ENCODE measurements at places on chromosomes 3 and 15.

DNA sequence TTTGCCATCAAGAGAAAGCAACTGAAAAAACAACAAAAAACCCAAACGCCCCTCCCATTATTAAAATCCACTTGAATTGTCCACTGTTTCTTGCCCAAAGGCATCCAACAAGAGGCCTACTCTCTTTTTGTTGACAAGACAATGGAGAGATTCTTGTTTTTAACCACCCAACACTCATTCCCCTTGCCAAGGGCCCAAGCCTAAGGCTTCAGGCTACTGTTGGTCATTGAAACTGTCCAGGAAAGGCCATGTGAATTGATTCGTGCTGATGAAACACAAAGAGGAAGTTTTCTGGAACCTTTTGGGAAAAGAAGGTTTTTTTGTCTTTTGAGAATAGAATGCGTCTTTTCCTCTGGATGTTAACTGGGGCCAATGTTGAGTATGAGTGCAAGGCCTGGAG, 157.4 kb upstream of the PFN2 start:
- DNase-seq, result no peak

GRCh38 chr3:66052721-66053549, 14.2 kb upstream of the MAGI1 start:
- no peak for DNase-seq

DNA sequence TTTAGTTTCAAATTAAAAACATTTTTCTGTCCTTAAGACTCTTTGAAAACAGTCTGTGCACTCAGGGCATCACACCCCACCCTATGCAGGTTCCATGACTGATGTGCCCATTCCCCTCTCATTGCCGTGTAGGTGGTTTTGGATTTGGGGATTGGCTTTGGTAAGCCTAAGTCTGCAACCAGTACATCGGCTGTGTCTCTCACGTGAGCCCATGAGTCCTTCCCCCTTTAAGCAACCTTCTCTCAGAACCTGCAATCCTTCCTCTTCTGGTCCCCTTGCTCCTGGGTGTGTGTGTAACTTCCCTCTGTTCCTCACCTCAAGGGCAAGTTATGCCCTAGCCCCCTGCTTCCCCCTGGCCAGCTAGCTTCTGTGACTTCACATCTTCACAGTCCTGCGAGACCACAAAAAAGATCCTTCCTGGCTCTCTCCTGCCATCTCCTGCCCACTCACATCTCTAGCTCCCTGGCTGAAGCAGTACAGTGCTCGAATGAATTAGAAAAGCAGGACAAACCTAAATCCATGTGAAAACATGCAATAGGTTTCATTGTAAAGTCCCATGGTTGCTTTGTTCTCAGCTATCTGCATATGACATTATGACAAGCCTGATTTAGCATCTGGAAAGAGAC, 126.7 kb downstream of the UACA start:
- no peak for DNase-seq

- DNase-seq, result no peak
Observed at GRCh38 chr3:198113206-198114053, 153.4 kb downstream of the LMLN start.

DNA sequence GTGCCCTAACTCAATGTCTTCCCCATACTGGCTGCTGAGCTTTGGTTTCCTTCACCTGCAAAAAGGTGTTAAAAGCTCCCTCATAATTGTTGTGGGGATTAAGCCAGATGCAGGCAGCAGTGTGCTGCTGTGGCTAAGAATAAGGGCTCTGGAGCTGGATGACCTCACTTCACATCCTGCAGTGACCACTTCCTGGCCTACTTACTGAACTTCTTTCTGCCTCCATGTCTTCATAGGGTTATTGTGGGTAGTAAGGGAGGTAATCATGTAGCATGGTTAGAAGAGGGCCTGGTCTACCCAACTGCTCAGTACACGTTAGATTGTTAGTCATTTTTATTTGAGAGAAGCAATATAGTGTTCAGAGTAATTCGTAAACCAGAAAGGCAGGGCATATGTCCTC, 18.4 kb downstream of the GYG1 start:
- no peak for DNase-seq

DNA sequence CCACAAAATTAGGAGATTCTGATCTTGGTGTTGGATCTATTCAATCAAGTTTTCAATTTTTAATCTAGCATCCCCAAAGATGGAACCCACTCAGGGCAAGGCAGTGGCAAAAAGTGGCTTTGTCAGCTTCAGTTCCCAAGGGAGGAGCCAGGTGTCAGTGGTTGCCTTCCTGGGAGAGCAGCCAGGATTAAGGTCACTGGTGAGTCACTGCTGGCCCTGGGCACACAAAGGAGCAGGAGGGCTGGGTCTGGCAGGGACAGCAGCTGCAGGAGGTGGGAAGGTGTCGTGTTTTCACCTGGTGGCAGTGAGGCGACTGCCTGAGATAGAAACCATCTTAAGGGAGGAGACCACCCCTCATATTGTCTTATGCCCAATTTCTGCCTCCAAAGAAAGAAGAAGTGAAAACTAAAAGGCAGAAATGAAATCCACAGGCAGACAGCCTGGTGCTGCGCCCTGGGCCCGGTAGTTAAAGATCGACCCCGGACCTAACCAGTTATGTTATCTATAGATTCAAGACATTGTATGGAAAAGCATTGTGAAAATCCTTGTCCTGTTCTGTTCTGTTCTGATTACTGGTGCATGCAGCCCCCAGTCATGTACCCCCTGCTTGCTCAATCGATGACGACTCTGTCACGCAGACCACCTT, 5.9 kb upstream of the KLHL25 start:
- DNase-seq, result peak; percentile 69

DNA sequence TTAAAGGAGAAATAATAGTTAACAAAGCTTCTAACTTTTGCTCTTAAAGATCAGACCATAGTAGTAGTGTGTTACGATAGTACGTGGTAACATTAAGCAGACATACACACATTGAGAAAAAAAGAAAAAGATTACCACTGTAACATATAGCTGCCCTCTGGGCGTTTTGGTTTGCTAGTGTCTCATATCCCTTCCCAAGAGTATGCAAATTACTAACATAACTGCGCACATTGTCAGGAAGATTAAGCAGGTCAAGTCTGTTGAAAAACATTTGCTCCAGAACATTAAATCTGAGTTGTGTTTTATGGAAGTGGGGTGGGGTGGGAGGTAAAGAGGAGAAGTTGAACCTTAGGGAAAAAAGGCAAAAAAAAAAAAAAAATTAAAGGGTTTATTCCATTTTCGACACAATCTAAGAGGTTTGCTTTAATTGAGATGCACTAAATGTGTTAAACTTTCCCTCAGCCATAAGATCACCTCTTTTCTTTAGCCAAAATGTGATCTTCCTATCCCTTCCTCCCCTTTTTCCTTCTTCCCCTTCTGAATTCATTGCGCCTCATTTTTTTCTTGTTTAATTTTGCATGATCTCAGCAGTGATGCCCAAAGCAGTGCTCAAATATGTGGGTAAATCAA, 1.5 kb upstream of the LRIG1 start:
- DNase-seq, result no peak

DNA sequence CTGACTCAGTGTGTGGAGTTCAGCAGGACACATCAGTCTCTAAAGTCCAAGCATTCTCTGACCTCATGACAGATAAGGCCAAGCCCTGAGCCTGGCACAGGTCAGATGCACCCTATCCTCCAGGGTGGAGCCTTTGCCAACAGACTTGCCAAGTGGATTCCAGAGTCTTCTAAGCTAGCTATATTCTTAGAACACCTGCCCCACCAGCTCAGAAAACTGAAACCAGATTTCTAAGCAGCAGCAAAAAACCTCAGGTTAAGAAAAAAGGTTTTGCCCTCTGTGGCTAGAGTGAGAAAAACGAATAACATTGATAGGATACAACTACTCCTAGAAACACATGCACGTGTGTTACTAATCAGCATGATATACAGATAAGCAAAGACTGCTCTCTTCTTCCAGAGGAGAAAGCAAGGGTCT, 11.6 kb downstream of the RMDN3 start:
- no peak for DNase-seq

- no peak for DNase-seq
Observed at GRCh38 chr15:41790756-41791546, 16.7 kb downstream of the MAPKBP1 start.

GRCh38 chr3:109952924-109953323, 615.6 kb upstream of the DPPA4 start:
- no peak for DNase-seq

DNA sequence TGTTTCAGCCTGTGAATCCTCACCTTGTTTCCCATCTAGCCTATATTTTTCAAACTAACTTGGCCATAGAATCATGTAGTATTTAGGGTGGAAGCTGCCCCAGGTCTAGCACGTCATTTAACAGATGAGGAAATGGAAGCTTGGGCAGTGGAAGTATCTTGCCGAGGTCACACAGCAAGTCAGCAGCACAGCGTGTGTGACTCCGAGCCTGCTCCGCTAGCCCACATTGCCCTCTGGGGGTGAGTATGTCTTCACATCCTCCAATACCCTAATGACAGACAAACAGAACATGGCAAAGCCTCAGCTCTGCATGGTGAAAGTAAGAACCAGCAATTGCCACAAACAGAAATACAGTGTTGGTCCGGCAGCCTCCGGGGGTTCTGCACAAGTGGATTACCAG, 2.2 kb upstream of the CCR5 start:
- no peak for DNase-seq

DNA sequence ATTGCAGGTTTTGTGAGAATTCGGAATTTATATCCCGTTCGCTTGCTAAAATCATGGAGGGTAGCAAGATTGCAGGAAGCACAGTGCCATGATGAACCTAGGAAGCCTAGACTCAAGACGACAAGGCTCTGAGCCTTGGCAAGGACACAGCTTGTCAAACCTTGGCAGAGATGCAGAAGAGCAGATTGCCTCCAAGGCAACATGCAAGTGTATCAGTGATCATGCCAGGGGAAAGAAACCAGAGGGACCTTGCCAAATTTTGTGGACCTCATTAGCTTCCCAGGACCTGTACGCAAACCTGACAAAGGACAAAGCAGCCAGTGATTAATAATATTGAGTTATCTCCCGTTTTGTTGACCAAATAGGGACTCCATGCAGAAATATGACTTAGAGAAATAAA, 159.7 kb downstream of the GOLIM4 start:
- DNase-seq, result no peak

DNA sequence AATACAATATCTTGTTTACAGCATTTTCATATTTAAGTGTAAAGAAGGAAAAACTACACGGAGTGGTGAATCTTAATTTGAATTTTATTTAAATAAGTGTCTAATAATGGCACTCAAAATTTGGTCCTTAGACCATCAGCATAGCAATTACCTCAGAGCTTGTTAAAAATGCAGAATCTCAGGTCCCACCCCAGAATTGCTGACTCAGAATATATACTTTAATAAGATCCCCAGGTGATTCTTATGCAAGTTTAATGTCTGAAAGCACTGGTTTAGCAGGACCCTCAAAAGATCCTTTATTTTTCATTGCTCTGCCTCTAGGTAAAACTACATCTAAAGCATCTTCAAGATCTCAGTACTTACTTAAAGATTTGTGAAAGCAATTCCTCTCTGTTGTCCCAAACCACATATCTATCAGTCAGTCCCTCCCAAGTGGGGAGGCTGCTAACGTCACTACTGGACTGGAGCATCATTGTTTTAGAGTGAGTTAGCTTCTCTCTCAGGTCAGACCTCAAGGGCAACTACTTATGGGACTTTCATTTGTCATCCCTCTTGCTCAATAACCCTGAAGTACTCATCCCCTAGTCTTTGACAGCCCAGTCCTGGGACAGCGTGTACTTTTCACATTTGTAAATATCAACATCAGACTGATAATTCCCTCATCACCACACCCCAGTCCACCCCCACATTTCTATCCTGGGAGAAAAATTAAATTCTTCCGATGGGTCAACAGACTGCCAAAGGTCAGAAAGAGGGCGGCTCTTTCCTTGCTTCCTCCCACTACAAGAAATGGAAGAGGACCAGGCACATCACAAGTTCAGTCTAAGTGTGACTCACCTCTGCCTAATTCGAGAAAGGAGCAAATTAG, 76.7 kb downstream of the CBLB start:
- DNase-seq, result no peak

GRCh38 chr15:49675041-49675440, 54.2 kb downstream of the DTWD1 start:
- DNase-seq, result no peak

DNA sequence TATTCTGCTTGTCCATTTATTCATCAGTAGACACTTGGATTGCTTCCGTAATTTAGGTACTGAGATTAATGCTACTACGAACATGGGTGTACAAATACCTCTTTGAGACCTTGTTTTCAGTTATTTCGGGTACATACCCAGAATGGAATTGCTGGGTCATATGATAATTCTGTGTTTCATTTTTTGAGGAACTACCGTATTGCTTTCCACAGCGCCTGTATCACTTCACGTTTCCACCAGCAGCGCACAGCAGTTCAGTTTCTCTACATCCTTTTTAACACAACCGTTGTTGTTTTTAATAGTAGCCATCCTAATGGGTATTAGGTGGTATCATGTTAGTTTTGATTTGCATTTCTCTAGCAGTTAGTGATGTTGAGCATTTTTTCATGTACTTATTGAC, 9.5 kb downstream of the PAK2 start:
- no peak for DNase-seq

DNA sequence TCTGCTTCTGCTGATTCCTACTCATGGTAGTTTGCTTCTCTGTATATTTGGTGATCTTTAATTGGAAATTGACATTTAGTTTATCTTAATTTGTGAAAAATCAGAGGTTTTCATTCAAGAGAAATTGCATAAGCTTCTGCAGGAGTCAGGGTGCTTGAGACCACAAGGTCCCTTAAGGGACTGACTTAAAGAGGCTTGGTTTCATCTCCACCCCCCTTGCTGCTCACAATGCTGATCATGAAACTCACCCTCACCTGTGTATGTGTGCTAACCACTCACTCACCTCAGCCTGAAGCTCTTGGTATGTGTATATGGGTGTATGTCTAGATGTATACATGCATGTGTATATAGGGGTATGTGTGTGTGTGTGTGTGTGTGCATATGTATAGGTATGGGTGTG, 11.4 kb downstream of the PGPEP1L start:
- no peak for DNase-seq

GRCh38 chr3:136819731-136820679, 1.1 kb downstream of the SLC35G2 start:
- DNase-seq, result peak; percentile 33

GRCh38 chr3:121918779-121919483, 24.7 kb downstream of the SLC15A2 start:
- DNase-seq, result no peak

GRCh38 chr3:156769721-156770654, 56.2 kb upstream of the LEKR1 start:
- DNase-seq, result no peak

DNA sequence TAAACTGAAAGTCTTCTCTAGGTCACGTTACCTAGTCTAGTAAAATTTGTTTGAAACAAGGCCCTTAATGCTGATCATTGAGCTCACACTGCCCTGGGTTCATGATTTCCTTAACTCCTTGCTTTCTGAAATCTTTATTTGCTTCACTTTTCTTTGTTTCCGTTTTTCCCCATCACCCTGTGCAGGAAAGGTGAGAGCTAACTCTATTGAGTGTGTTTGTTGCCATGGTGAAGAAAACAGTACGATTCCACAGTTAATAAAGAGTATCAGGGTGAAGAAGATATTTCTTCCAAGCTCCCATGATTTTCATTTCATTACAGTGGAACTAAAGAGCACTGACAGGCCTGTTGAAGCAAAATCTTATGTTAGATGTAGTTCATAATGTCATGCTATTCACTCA, 276.2 kb downstream of the RAP2B start:
- DNase-seq, result no peak
